Bronchial epithelial cell (primary cell): ENCODE measurements at places on chromosomes 5 and 9. TPM values are rescaled to one million over a fixed set of nuclear protein-coding genes. Genes with fewer than 3 reads are reported as not detected.

The FAT2 gene
- 34.2 and 62.6 TPM in 2 replicates for total RNA-seq

The SEMA6A gene
- 0.53 and 0.64 TPM in 2 replicates for total RNA-seq

The TRIM36 gene
- 0.53 and 0.77 TPM in 2 replicates for total RNA-seq

The NAIP gene
- total RNA-seq = 0.26 and 0.64 TPM in 2 replicates

The CEL gene
- 0.53 and 1.3 TPM in 2 replicates for total RNA-seq

The SEMA5A gene
- 1.3 and 1.6 TPM in 2 replicates for total RNA-seq

The SPINK4 gene
- total RNA-seq = not detected in 2 replicates

The HTR4 gene
- 0.26 TPM in 1 of 2 replicates, not detected in the other for total RNA-seq

The PCDHGA4 gene
- total RNA-seq = 0.26 and 0.53 TPM in 2 replicates

The SPATA6L gene
- total RNA-seq = 2.6 and 6.5 TPM in 2 replicates

The IFNA21 gene
- total RNA-seq = not detected in 2 replicates

The RNF180 gene
- total RNA-seq = 3.6 and 4.5 TPM in 2 replicates

The SVEP1 gene
- total RNA-seq = 0.26 and 1.3 TPM in 2 replicates

The RNF183 gene
- total RNA-seq = 0.26 and 0.38 TPM in 2 replicates

The MPDZ gene
- 9.2 and 14.0 TPM in 2 replicates for total RNA-seq

The C5orf58 gene
- total RNA-seq = not detected in 2 replicates

The OBP2B gene
- not detected in 2 replicates for total RNA-seq

The IL5 gene
- not detected in 2 replicates for total RNA-seq

The GPR21 gene
- total RNA-seq = 1.3 and 1.8 TPM in 2 replicates

The PCDHGC4 gene
- total RNA-seq = 0.53 and 0.90 TPM in 2 replicates

The OTP gene
- total RNA-seq = not detected in 2 replicates

The RLN2 gene
- total RNA-seq = 0.26 and 0.90 TPM in 2 replicates
